Kidney tubule cell (primary cell): ENCODE measurements at places on chromosomes 16 and 17.

- no peak for DNase-seq
Measured at GRCh38 chr16:90008708-90009145, 10.5 kb downstream of the DBNDD1 start.

DNA sequence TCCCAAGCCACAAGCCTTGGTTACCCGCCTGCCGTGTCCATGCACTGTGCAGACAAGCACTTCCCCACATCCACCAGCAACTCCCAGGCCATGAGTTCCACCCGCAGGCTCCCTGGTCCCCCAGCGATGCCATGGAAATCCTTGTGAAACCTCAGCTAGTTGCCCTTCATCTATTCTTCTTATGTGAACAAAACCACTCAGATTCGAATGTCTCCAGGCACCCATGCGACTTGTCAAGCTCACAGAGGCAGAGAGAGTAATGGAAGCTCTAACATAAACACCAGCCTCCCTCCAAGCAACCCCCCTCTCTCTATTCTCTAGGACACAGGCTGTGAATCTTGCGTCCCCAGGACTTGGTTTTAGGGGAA is 182.6 kb downstream of the C16orf95 start:
- DNase-seq, result no peak

- peak; percentile 77 for DNase-seq
Measured at GRCh38 chr17:44909681-44910144, 5.6 kb downstream of the GFAP start.

GRCh38 chr16:85019659-85020245 is 7.8 kb upstream of the KIAA0513 start:
- DNase-seq, result peak; percentile 43

GRCh38 chr17:10739386-10739785 is 9.6 kb upstream of the TMEM220 start:
- DNase-seq, result no peak

DNA sequence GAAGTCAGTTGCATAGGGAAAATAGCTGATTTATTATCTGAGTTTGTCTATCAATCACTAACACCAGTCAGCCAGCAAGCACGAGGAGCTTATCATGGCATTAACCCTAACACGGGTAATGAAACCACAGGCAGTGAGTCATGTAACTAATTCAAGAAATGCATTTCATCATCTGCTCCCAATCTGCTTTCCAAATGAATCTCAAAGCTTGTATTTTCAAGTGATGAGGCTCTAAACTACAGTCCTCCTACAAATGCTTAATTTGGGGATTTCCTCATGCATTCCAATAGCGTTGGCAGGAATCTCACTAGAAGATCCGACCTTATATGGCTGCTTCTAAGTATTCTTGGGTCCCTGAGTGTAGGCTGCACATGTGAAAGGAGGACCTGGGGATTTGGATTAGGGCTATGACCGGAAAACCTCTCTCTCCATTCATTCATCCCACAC is 118.4 kb upstream of the HSBP1 start:
- peak; percentile 98 for DNase-seq

DNA sequence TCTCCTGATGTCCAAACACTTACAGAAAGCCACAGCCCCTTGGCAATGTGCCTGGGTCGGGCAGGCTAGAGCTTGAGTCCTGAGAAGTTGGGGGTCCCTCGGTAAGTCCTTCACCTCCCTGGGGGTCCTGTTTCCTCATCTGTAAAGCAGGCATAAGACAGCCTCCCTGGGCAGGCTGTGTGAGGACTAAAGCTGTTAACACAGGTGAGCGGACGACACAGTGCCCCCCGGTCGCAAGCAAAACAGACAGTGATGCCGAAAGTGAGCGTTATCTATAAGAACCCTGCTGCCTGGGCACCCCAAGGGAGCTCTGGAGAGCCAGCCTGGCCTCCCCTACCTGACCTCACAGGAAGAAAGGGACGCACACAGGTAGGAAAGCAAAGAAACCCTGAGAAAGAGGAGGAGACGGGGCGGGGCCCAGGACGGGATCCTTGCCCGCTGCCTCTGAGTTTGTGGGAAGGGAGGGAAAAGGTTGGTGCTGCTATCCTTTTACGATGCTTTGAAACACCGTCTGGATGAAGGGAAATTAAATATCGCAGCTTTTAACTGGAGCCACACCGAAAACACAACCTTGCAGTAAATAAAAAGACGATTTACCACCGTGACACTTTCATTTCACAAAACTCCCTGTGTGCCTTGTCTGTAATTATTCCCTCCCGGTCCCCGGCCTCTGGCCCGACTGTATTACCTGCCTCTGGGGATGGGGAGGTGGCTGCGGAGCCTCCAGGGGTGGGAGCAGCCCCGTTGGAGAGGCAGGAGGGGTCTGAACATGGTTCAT is 67.1 kb downstream of the ENGASE start:
- DNase-seq, result no peak

DNA sequence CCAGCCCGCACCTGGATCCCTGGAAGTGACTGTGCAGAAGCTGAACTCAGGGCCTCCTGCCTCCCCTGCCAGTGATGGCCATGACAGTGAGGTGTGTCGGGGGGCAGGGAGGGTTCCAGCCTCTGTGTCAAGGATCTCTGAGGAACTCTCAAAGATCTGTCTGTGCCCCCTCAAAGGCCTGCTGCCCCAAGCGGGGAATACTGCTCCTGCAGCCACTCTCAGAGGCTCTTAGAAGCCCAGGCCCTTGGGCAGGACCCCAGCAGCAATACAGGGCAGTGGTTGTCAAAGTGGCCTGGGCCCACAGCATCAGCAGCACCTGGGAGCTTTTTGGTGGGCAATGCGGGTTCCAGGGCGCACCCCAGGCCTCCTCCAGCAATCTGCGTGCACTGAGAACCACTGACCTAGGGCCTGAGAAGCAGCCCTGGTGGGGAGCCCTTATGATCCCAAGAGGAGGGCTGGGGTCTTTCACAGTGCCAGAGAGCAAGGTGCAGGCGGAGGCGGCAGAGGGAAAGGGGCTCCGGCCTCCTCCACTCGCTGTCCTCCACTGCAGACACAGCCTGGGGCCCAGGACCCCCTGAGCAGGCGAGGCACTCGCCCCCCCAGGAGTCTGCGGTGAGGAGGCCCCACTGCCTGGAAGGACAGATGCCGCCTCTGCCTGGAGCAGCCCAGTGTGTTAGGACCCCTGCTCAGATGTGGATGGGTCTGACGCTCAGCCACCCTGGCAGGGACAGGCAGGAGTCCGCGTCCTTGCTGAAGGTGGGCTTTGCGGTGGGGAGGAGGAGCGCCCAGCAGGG is 42.1 kb downstream of the ENGASE start:
- no peak for DNase-seq

GRCh38 chr16:86970279-86970678 is 346.9 kb downstream of the C16orf95 start:
- no peak for DNase-seq

DNA sequence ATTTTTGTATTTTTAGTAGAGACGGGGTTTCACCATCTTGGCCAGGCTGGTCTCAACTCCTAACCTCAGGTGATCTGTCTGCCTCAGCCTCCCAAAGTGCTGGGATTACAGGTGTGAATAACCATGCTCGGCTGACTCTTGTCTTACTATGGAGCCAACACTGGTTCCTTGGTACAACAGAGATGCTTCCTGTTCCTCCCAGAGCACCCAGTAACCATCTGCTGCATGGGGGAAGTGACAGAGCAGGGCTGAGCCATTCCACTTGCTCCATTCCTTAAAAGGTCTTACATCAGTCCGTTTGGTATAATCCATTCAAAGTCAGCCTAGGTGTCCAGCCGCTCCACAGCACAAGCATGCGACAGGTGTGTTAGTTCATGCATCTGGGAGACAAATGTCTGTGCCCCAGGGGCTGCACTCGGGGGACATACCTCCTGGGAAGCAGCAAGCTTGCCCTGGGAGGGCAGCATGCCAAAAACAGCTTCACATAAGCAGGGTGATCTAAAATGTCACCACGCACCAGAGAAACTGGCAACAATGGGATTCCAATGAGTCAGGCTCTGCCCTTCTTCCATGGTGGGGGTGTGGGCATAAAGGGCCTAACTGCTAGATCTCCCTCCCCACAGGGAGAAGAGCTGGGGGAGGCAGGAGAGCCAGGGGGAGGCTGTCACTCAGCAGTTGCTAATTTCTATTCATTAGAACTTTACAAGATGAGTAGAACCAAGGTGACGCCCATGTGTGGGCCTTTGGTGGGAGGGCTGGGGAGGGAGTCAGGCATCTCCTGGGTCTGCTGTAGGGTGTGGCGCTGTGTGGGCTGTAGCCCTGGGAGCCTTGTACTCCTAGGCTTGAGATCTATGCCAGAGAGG is 35.5 kb downstream of the PIPOX start:
- DNase-seq, result peak; percentile 75

GRCh38 chr16:65657071-65657494 is 535.2 kb upstream of the CDH11 start:
- no peak for DNase-seq

DNA sequence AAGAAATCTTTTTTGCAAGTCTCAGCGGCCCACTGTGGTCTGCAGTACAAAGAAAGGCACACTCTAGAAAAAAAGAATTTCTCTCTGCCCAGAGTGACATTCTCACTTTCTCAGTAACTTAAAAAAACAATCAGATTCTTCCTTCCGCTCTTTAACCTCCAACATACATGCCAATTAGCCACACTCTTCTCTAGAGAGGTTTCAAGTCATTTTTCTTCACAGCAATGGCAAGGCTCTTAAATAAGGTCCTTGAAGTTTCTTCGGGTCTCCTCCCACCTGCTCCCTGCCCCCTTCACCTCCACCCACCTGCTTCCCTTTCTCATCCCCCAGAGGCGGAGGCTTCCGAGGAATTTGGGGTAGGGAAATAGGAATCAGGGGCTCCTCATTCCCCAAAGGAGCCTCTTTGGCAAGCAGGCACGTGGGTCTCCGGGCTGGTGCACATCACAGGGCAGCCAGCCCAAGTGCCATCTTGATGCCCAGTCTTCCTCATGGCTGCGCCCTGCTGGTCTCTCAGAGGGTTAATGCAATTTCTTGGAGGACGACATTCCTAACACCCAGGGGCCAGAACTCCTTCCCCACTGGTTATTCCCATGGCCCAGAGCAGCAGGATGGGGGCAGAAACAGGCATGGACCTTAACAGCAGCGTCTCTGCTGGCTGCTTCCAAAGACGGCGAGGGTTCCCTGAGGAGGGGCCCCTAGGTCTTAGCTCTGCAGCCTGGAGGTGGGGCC is 855 bp upstream of the MEOX1 start:
- no peak for DNase-seq

GRCh38 chr17:71188811-71189492 is 931.9 kb upstream of the SOX9 start:
- DNase-seq, result peak; percentile 95

DNA sequence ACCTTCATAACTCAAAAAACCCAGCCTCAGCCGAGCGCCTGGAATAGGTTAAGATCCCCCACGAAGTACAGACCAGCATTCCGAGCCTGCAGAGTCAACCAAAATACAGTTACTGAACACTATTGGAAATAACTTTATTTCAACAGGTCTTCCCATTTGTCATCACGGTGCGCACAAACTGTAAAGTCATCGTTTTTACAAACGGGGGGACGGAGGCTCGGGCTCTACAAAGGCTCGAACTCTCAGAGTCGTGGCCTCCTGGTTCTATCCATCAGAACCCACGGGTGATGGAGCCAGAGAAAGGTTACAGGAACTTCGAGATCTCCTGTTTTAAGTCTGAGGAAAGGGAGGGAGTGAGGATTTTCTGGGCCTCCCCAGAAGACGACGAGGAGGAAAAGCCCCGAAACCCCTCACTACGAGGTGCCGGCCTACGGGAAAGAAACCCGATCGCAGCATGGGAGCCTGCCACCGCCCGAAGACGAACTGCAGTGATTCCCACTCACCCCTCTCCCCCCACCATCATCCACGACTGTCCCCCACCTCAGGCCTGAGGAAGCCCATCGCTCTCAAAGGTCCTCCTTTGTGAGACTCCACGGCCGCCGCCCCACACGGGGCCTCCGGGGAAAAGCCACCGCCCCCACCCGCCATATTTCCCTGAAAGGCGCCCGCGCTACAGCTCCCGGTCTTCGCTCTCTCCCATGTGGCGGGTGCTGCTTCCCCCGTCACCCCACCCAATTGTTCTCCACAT is 917 bp downstream of the YWHAE start:
- peak; percentile 64 for DNase-seq

- DNase-seq, result peak; percentile 30
Measured at GRCh38 chr16:69399361-69399760, 13.6 kb upstream of the TERF2 start.

DNA sequence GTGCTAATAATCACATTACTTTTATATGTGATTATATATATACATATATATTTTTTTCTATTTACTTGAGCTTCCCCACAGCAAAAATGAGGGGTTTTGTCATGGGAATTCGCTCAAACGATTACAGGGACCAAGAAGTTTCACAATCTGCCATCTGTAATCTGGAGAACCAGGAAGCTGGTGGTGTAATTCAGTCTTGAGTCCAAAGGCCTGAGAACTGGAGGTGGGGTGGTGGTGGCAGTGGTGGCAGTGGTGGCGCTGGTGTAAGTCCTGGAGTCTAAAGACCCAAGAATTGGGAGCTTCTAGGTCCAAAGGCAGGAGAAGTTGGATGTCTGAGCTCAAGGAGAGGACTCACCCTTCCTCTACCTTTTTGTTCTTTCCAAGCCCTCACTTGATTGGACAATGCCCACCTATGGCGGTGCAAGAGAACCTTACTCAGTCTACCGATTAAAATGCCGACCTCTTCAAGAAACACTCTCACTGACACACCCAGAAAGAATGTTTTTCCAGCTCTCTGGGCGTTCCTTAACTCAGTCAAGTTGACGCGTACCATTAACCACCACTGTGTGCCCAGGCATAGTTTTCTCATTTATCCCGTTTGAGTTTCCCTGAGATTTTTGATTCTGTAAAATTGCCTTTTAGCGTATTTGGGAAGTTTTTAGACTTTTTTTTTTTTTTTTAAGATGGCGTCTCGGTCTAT is 31.9 kb downstream of the POLR2A start:
- DNase-seq, result peak; percentile 8

DNA sequence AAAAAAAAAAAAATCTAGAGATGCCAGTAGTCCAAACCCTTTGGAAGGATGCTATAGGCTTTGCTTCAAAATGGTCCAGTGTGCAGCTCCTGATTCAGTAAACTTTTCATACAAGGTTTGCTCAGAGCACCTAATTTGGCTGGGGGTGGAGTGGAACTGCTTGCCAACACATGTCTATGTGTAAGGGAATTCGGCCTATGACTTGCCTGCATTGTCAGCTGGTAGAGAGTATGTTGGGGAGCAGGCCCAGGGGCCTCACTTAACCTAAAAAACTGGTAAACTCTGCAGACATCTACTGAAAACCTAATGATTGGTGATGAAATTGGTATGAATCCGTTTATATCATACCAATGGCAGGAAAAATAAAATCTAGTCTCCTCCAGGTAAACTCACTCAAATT is 1.5 kb upstream of the MFSD6L start:
- DNase-seq, result no peak

- no peak for DNase-seq
Measured at GRCh38 chr17:50203604-50204345, 2.3 kb upstream of the COL1A1 start.
